GM10248 (cell line): ENCODE measurements at places on chromosomes 4 and X.

DNA sequence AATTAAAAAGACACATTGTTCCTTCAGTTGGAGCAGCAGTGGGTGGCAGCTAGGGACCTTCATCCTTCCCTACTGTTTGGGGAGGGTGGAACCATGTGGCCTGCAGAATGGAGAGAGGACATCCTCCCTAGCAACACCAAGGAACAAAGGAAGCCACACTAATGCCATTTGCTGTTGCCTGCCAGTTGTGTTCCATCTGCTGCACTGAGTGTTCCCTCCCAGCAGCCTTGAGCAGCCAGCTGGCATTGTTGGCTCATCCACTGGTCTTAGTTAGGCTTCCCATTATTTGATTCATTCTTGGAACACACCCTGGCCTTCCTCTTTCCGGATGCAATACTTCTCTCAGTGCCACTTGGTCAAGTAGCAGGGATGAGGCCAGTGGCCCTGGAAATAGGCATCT, 25.0 kb upstream of the HMGB3 start:
- DNase-seq: no peak

GRCh38 chr4:5368426-5368825, 317.1 kb downstream of the STK32B start:
- DNase-seq: no peak

DNA sequence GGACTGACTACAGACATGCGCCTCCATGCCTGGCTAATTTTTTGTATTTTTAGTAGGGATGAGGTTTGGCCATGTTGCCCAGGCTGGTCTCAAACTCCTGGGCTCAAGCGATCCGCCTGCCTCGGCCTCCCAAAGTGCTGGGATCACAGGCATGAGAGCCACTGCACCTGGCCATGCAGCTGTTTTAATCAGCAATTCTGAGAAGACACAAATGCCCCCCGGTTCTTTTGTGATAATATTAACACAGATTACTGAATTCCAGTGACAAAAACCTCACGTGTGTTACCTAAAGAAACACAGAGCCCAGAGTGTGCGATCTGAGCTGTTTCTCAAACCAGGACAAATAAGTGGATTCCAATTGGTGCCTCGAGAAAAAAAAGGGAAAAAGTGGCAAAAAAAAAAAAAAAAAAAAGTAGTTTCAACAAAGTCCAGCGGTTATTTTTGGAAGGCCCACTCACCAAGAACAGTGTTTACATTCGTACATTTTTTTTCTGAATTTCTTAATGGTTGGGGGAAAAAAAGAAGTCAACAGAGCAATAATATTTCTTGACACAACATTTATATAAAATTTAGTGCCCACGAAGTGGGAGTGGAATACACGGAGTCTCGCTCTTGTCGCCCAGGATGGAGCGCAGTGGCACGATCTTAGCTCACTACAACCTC, 17.2 kb downstream of the DHRSX start:
- no peak for DNase-seq

- no peak for DNase-seq
These were observed 462.3 kb upstream of the ADGRL3 start for GRCh38 chr4:60737858-60738257.

DNA sequence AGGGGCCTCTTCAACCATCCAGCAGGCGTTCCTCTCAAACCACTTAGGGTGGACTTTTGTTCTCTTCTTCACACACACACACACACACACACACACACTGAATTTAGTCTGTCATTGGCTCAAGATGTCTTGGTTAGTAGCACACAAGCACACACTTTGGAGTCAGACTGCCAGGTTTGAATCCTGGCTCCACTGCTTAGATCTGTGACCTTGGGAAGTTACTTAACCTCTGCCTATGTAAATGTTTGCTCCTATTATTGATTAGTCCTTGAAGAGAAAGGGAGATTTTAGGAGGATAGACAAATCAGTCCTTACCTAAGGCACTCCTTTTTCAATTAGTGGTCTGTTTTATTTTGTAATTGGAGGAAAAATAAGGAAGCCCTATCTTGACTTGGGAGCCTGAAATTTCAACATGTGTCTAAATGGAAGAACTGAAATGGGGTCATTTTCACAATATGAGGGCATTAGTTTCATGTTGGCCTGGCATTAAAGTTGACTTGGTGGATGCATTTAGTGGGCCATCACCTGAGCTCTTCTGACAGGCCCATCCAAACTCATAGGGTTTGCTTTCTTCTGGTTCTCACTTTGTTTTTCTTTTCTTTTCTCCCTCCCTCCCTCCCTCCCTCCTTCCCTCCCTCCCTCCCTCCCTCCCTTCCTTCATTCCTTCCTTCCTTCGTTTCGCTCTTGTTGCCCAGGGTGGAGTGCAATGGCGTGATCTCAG, 13.3 kb upstream of the TMEM131L start:
- no peak for DNase-seq

GRCh38 chr4:848307-848691, 22.4 kb upstream of the CPLX1 start:
- no peak for DNase-seq

GRCh38 chrX:133598601-133599335, 183.5 kb upstream of the GPC4 start:
- DNase-seq: no peak

DNA sequence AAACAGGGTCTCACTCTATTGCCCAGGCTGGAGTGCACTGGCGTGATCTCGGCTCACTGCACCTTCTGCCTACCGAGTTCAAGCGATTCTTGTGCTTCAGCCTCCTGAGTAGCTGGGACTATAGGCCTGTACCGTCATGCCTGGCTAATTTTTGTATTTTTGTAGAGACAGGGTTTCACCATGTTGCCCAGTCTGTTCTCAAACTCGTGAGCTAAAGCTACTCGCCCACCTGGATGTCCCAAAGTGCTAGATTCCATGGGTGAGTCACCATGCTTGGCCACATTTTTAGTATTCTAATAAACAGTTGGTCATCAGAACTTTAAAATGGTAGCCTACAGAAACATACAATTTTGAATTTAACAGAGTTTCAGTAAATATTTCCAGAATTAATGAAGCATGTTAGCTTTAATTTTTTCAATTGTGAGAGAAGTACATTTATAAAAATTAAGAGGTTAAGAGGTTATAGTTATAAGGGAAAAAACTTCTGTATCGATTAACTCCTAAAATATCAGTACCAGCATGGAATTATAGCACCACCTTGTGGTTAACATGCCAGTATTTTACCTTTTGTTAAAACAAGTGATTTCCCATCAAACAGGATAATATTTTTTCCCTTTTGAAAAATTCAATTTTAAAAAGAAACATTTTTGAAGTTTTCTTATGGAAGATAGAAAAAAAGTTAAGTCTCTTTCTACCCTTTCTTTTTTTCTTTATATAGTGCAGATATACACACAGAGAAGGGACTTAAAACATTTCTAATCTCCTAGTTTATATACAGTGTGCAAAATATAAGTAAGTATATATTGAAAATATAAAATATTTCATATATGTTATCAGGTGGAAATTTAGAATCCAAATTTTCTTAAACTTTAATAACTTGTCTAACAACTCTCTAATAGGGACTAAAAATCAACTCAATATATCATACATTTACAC, 35.4 kb downstream of the CEP44 start:
- DNase-seq: peak; percentile 20

GRCh38 chr4:110902500-110902899, 279.6 kb upstream of the PITX2 start:
- DNase-seq: no peak

- DNase-seq: no peak
These were observed 78.8 kb downstream of the CBR4 start for GRCh38 chr4:168931215-168931650.

- no peak for DNase-seq
These were observed 34.5 kb downstream of the PHKA2 start for GRCh38 chrX:18949291-18949943.

DNA sequence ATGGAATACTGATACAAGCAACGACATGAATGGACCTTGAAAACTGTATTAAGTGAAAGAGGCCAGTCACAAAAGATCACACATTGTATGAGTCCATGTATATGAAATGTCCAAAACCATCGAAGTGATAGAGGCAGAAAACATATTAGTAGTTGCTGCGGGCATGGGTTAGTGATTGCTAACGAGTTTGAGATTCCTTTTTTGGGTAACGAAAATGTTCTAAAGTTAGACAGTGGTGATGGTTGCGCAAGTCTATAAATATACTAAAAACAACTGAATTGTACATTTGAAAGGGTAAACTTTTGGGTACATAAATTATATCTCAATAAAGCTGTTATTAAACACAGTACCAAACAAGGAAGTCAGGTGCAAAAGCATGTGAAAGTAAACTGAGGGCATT, 234.5 kb downstream of the FBXW7 start:
- no peak for DNase-seq

DNA sequence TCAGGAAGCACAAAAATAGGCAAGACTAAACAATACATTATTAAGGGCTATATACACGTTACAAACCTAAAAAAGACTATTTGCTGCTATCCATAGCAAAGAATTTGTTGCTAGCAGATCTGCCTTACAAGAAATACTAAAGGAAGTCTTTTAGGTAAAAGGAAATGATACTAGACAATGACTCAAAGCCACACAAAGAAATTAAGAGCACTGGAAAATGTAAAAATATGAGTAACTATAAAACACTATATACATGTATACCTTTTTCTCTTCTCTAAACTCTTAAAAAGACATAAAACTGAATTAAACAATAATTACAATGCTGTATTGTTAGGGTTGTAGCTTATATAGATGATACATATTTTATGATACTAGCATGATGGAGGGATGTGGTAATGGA, 25.7 kb downstream of the SLC9A7 start:
- DNase-seq: no peak

GRCh38 chrX:153909980-153910360, 5.5 kb downstream of the AVPR2 start:
- DNase-seq: no peak

GRCh38 chrX:113800955-113801354, 782.9 kb upstream of the HTR2C start:
- no peak for DNase-seq

GRCh38 chr4:7068279-7068842, 497 bp upstream of the GRPEL1 start:
- no peak for DNase-seq

GRCh38 chrX:54640736-54641135, 110.7 kb downstream of the GNL3L start:
- DNase-seq: no peak

GRCh38 chr4:186029571-186030398, 39.2 kb upstream of the TLR3 start:
- DNase-seq: no peak

GRCh38 chr4:34861666-34862065, 1382.6 kb downstream of the ARAP2 start:
- DNase-seq: no peak

DNA sequence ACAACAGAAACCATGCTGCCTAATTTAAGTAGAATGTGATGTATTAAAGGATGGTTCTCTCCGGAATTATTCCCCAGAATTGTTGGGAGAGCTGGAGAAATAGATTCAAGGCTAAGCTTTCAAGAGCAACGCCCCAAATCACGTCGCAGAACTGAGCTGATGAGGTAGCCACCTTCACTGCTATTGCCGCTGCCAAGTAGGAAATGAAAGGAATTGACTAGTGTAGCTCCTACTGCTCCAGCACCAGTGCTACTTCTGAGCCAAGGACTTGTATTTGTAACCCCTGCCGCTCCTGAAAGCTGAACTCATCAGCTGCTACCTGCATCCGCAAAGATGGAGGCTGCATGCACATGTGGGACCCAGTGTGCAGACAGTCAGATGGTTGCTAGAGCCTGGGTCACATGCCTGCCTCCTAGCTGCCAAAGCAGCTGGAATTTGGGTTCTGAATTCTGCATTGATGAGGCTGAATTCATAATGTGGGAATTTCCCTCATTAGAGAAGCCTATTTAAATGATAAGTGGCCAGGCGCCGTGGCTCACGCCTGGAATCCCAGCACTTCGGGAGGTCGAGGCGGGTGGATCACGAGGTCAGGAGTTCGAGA, 173.9 kb downstream of the PDGFRA start:
- no peak for DNase-seq

GRCh38 chrX:71565474-71566041, 12.7 kb upstream of the GCNA start:
- DNase-seq: no peak

GRCh38 chr4:174808836-174809235, 20.2 kb downstream of the GLRA3 start:
- no peak for DNase-seq

DNA sequence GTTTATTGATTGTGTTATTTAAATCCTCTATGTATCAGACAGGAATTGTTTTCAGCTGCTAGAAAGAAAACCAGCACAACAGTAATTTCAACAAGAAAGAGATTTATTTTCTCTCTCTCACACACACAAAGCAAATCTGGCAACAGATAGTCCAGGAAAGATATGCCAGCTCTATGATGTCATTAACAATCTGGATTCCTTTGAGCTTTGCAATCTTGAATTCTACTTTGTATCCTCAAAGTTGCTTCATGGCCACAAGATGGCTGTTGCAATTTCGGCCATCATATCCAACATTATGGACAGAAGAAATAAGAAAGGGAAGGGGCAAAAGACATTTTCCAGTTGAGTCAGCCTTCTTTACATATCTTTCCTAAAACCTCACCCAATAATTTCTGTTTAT, 19.8 kb upstream of the FMR1 start:
- DNase-seq: no peak

GRCh38 chr4:165308166-165308565, 19.3 kb upstream of the MSMO1 start:
- DNase-seq: no peak

DNA sequence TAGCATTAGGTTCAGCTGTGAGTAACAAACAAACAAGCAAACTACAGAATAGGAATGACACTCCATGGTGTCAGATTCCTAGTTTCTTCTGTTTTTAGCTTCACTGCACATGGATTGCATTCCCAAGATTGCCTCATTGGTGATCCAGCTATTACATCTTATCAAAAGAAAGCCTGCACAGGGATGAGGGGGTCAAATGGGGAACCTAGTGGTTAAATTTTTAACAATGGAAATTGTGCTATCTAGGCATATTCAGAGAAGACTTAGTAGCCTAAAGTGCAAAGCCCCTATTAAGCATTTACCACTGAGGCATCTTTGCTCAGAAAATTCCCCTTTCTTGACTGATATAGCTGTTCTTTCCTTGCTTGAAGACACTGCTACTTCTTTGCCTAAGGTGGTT, 3.9 kb upstream of the TTC29 start:
- no peak for DNase-seq

- no peak for DNase-seq
These were observed 195.7 kb upstream of the IL1RAPL1 start for GRCh38 chrX:28391528-28391927.

GRCh38 chr4:89109841-89110540, 1.3 kb upstream of the TIGD2 start:
- DNase-seq: no peak

GRCh38 chr4:932713-933070, 432 bp downstream of the TMEM175 start:
- no peak for DNase-seq

DNA sequence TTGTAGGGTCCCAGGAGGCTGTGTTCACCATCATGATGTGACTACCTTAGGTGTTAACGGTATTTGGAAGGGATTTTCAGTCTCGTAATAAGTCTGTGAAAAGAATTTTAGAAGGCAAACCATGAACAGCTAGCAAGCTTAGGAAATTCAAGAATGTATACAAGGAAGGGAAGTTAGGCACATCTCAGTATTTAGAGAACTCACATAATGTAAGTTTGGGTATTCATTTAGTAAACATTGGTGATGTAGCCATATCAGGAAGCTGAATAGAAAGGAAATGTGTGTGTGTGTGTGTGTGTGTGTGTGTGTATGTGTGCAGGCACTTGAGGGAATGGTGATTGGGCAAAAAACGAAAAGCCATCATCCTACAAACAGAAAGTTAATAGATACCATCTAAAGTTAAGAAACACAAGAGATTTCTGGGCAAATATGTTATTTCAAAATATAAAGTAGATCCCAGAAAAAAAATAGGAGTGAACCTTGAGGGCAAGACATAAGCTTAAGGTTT, 34.7 kb upstream of the PRKX start:
- DNase-seq: no peak

- DNase-seq: no peak
These were observed 14.1 kb upstream of the PPARGC1A start for GRCh38 chr4:23903859-23904438.
